Common myeloid progenitor, CD34-positive (primary cell): ENCODE measurements at places on chromosomes 3 and 15.

- no peak overlapping the region for H3K4me3 ChIP-seq
- peaks cover 24% of the 10 kb centered on the region for H3K36me3 ChIP-seq
- H3K27me3 ChIP-seq = no peaks in the 10 kb centered on the region
- H3K4me1 ChIP-seq = peaks cover 6% of the 10 kb centered on the region
- no peak overlapping the region for H3K27ac ChIP-seq
- no peak for DNase-seq
These were observed 35.3 kb downstream of the MKRN2 start for GRCh38 chr3:12591997-12592715.

DNA sequence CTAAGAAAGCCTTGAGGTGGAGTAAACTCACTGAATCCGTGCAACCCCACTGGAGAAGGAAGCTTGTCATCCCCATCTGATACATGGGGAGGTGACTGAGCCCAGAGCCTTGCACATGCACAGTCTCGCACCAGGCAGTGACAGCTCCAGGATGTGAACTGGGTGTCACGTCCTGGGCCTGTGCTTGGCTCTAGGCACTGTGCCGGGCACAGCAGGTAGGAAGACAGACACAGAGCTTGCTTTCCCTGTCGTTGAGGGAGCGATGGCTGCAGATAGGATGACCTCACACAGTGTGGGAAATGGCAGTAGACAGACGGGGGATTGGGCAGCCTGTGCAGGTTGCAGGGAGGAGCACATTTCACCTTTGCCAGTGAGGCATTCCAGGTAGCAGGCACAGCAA is 12.2 kb upstream of the ATP2B2 start:
- no peak overlapping the region for H3K27ac ChIP-seq
- peaks cover 3% of the 10 kb centered on the region for H3K4me1 ChIP-seq
- H3K36me3 ChIP-seq = no peaks in the 10 kb centered on the region
- H3K27me3 ChIP-seq = peaks cover 8% of the 10 kb centered on the region

DNA sequence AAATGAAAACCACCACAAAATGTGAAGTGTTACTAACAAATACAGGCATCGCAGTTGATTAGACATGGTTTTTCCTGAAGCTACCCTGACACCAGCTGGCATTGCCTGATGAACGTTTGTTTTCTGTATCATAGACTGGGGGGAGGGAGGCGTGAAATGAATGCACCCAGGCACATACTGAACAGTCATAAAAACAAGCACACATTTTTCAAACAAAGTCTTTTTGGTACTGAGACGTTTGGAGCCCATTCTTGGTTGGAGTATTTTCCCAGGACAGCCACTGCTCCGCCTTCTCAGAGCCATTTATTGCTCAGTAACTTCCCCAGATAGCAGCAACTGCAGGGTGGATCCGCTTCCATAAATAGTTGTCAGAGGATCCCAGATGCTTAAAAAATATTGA is 52.4 kb downstream of the KLF13 start:
- H3K4me1 ChIP-seq = peaks cover 11% of the 10 kb centered on the region
- no peak overlapping the region for H3K27ac ChIP-seq
- no peaks in the 10 kb centered on the region for H3K27me3 ChIP-seq
- peaks cover 18% of the 10 kb centered on the region for H3K36me3 ChIP-seq

- no peaks in the 10 kb centered on the region for H3K36me3 ChIP-seq
- no peak for DNase-seq
- H3K4me3 ChIP-seq = no peak overlapping the region
- no peaks in the 10 kb centered on the region for H3K27me3 ChIP-seq
- no peaks in the 10 kb centered on the region for H3K4me1 ChIP-seq
These were observed 9.7 kb upstream of the CYFIP1 start for GRCh38 chr15:22989576-22990477.

DNA sequence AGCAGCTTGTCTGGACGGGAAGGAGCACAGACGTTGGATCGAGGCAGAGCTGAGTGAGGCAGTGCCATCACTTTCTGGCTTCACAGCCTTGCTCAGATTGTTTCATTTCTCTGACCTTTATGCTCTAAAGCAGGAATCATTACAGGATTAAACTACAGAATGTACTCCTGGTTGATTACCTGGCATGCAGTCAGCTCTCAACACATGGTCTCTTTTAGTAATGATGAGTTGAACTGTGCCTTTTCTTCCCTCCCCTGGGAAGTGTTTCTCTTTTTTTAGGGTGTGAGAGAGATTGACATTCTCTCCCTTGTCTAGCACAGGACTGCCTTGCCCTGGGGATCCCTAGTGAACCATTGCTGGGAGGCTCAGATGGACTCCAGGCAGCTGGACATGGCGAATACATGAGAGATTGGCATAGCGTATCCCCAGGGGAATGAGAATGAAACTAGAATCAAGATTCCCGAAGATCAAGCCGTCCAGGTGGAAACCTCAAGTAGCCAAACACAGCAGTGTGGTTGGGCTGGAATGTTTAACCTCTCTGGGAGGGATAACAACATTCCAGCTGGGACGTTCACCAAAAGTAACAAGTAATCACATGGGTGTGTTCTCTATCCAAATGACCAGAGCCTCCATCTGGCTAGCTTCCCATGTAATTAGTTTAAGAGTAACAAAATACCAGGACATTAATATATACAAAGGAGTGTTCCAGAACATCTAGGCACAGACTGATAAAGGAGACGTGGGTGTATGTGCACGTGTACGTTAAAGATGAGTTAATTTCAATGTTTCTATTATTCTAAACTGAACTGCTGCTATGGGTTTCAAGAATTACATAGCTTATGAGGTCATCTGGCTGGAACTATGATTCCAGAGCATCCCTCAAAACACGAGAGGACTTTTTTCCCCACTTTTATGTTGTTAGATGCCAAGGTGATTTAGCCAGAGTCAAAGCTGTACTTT is 118.6 kb upstream of the NR2E3 start:
- H3K36me3 ChIP-seq = no peaks in the 10 kb centered on the region
- no peaks in the 10 kb centered on the region for H3K4me1 ChIP-seq
- no peak for DNase-seq
- peaks cover 17% of the 10 kb centered on the region for H3K27me3 ChIP-seq
- no peak overlapping the region for H3K4me3 ChIP-seq
- H3K27ac ChIP-seq = no peak overlapping the region

GRCh38 chr3:134374105-134374790 is at the start of gene AMOTL2:
Gene AMOTL2 (minus strand): TSS chr3:134374447. CDS start chr3:134371433, 3,014 bp downstream.
- no peaks in the 10 kb centered on the region for H3K36me3 ChIP-seq
- H3K4me1 ChIP-seq = no peaks in the 10 kb centered on the region
- no peak within 1 kb of the TSS for H3K27ac ChIP-seq
- H3K4me3 ChIP-seq = peak within 1 kb of the TSS; percentile 20

DNA sequence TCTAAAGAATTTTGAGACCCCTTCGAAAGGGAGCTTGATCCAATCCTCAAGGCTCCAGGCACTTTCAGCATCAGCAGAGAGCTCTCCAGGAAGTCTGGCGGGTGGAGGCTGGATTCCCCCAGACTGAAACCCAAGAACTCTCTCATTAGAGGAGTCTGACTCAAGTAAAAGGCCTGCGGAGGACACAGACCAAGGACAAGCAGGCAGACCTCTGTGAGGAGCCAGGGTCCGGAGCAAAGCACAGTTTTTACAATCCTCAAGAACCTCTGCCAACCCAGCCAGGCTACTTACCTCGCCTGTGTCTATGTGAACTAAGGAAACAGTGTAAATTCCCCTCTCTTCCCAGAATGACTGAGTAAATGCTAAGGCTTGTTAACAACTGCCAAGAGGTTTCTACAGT is 86.2 kb downstream of the FBN1 start:
- H3K4me3 ChIP-seq = no peak overlapping the region
- H3K27ac ChIP-seq = no peak overlapping the region
- no peaks in the 10 kb centered on the region for H3K27me3 ChIP-seq

DNA sequence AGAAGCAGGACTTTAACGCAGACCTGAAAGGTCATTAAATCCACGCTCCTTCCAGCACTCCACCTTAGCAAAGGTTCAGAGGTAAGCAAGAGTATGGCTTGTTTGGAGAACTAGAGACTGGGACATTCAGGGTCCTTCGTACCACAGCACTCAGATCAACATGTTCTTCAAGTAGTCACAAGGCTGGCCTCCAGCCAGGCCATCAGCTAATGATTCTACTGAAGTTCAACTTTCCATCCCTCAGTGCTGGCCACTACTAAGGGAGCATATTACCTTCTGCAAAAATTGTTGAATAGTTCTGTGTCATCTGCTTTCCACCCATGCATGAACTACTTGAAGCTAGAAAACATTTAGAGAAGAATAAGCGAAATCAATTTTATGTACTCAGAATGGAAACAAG is 17.6 kb downstream of the CD200R1L start:
- no peak overlapping the region for H3K4me3 ChIP-seq
- H3K27ac ChIP-seq = no peak overlapping the region
- no peaks in the 10 kb centered on the region for H3K27me3 ChIP-seq
- H3K36me3 ChIP-seq = no peaks in the 10 kb centered on the region
- no peak for DNase-seq

DNA sequence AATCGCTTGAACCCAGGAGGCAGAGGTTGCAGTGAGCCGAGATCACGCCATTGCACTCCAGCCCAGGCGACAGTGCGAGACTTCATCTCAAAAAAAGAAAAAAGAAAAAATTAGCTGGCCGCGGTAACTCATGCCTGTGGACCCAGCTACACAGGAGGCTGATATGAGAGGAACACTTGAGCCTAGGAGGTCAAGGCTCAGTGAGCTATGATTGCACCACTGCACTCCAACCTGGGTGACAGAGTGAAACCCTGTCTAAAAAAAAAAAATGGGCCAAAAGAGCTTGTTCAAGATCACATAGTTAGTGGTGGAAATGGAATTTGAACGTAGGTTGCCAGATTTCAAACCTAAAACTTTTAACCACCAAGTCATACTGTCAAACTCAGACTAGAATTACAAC is 46.2 kb upstream of the PPP4R2 start:
- H3K36me3 ChIP-seq = no peaks in the 10 kb centered on the region
- no peak overlapping the region for H3K27ac ChIP-seq
- no peaks in the 10 kb centered on the region for H3K4me1 ChIP-seq
- H3K4me3 ChIP-seq = no peak overlapping the region
- no peaks in the 10 kb centered on the region for H3K27me3 ChIP-seq
- DNase-seq = no peak

- no peak overlapping the region for H3K4me3 ChIP-seq
- H3K4me1 ChIP-seq = peaks cover 16% of the 10 kb centered on the region
- no peaks in the 10 kb centered on the region for H3K36me3 ChIP-seq
These were observed 25.0 kb upstream of the LINGO1 start for GRCh38 chr15:77657634-77658238.

GRCh38 chr3:187255314-187255713 is 36.2 kb downstream of the MASP1 start:
- H3K36me3 ChIP-seq = no peaks in the 10 kb centered on the region
- no peak overlapping the region for H3K4me3 ChIP-seq
- no peak for DNase-seq
- no peak overlapping the region for H3K27ac ChIP-seq

- no peaks in the 10 kb centered on the region for H3K4me1 ChIP-seq
- H3K27me3 ChIP-seq = no peaks in the 10 kb centered on the region
These were observed 64.0 kb downstream of the PPM1L start for GRCh38 chr3:160820022-160820421.

DNA sequence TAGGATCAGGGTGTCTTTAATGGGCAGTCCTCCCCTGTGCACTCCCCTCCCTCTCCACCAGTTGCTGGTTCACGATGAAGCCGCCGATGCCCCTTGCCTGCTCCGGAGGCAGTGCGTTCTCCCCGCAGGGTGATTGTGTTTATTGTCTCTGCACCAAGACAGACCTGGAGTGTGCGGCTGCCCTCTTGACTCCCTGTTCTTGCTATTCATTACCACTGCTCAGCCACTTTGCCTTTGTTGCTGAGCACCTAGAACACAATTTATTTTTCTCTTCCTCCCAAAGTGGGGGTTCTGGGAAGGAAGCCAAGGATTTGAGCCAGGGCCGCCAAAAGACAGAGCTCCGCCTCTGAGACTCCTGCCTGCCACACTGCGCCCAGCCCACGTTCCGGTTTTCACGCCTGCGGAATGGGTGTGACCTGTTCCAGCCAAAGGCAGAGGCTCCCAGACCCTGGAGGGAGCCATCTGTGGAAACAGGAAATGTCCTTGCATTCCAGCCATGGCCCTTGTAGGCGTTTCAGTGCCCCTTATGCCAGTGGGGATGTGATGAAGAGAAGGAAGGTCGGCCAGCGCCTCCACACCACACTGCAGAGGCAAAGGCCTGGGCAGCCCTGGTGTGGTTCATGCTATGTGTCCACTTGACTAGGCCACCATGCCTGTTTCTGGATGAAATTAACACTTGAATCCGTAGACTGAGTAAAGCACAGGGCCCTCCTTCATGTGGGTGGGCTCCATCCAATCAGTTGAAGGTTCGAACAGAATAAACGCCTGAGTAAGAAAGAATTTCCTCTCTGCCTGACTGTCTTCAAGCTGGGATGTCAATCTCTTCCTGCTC is 85.8 kb downstream of the HMG20A start:
- no peak overlapping the region for H3K4me3 ChIP-seq
- H3K27ac ChIP-seq = no peak overlapping the region
- H3K27me3 ChIP-seq = no peaks in the 10 kb centered on the region
- peak; percentile 17 for DNase-seq
- H3K4me1 ChIP-seq = peaks cover 20% of the 10 kb centered on the region

DNA sequence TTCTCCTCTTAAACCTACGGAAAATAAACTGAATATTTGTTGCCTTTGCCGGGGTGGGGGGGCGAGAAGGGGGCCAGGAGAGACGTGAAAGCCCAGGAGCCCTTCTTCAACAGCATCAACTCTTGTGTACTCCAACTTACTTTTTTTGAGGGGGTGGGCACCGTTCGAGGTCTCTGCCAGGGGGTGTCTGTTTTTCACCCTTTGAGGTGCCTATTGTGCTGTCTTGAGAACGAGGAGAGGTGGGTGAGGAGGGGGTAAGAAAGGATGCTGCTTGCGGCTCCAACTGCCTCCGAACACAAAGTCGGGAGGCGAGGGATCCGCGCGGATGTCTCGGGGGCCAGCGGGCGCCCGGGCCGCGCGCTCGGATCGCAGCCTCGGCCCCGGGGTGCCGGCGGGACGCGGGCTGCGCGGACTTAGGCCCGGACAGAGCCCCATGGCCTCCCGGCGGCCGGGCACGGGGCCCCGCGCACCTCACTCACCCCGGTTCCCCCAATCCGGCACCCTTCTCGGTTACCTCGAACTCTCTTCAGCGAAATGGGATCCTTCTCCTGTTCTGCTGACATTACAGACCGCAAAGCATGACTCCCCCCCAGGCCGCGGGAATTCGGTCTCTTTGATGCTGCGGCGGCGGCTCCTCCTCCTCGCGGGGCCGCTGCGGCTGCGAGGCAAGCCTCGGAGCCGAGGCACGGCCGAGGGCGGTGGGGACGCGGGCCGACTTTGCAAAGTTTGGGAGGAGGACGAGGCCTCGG is 650 bp downstream of the PYGO1 start:
- H3K4me3 ChIP-seq = peak overlapping the region; percentile 66
- peaks cover 45% of the 10 kb centered on the region for H3K27me3 ChIP-seq
- H3K27ac ChIP-seq = no peak overlapping the region
- DNase-seq = peak; percentile 15
- H3K36me3 ChIP-seq = no peaks in the 10 kb centered on the region
- peaks cover 7% of the 10 kb centered on the region for H3K4me1 ChIP-seq

- no peak overlapping the region for H3K4me3 ChIP-seq
- no peak overlapping the region for H3K27ac ChIP-seq
- no peak for DNase-seq
- H3K4me1 ChIP-seq = peaks cover 4% of the 10 kb centered on the region
- H3K36me3 ChIP-seq = peaks cover 20% of the 10 kb centered on the region
These were observed 62.0 kb downstream of the ABHD2 start for GRCh38 chr15:89150287-89150686.

- DNase-seq = no peak
- no peaks in the 10 kb centered on the region for H3K4me1 ChIP-seq
- no peak overlapping the region for H3K27ac ChIP-seq
- H3K4me3 ChIP-seq = no peak overlapping the region
- no peaks in the 10 kb centered on the region for H3K27me3 ChIP-seq
- H3K36me3 ChIP-seq = no peaks in the 10 kb centered on the region
These were observed 32.7 kb upstream of the ZFAND6 start for GRCh38 chr15:80026754-80027153.
